Pons (tissue), 1 donor: ENCODE measurements at places on chromosomes 11 and 22.

GRCh38 chr11:102614485-102614884 lies 10.6 kb downstream of the MMP20 start:
- no peak for DNase-seq

DNA sequence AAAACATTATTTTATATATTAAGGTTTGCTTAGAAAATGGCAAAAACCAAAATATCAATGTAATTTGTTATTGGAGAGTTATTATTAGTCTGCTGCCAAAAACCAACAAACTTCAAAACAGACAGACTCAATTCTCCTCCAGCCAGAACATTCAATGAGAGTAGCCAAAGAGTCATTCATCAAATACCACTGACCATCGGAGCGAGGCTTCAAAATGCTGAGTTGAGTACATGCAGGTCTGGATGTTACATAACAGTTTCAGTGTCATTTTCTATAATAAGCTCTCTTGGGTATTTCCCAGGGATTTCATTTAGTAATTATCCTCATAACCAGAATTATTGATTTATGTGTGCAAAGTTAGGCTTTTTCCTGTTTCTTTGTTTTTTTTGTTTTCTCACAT lies 42.6 kb downstream of the CHST1 start:
- no peak for DNase-seq

- no peak for DNase-seq
Measured at GRCh38 chr11:15062599-15062998, 10.8 kb upstream of the CALCB start.

- peak; percentile 74 for DNase-seq
Measured at GRCh38 chr11:16148301-16148931, 207.9 kb downstream of the SOX6 start.

GRCh38 chr22:44460287-44460686 lies 37.7 kb downstream of the RTL6 start:
- no peak for DNase-seq
